HAP-1 (cell line): ENCODE measurements at places on chromosomes 1 and 21.

DNA sequence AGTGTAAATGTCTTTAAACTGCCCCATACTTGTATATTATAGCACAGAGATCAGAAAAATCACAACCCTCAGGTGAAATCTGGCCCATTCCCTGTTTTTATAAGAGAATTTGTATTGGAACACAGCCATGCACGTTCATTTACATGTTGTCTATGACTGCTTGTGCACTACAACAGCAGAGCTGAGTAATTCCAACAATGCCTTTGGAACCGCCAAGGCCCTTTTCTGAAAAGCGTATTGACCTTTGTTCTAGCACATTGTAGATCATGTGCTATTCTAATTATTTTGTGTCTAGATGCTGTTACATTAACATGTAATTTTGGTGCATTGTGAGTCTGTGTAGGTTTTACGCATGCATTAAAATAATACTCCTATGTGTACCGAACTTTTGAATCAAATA is 339.6 kb downstream of the CHRM3 start:
- DNase-seq = peak; percentile 54

DNA sequence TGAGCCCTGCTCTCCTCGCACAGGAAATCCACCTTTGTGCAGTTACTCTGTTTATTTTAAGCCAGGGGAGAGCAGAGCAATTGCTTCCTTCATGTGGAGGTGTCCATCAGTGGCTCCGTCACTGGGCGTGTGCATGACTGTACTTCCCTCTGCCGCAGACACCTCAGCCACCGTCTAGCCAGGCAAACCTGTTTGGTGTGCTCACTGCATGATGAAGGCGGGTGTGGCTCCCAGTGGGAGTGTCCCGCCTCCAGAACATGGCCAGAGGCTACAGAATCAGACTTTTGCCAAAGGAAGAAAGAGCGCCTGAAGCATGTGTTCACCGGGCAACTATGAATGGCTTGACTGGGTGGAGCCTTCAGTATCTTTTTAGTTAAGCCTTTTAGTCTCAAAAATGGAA is 26.1 kb upstream of the LAMC2 start:
- no peak for DNase-seq

DNA sequence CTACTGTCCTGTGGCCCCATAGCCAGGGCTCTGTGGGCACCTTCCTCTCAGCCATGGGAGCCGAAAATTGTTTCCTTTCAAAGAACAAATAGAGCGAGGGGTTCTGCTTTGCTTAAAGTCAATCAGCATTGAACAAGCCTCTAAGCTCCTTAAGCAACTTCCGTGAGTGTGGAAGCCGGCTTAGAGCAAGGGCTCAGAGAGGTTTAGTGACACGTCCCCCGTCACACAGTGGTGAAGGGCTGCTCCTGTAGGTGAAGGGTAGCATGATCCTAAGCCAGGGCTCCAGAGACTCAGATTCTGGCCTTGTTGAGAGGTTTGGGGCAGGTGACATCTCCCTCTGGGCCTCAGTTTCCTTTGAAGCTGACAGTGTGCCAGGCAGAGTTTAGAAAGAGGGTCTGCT is 94.0 kb upstream of the WNT4 start:
- DNase-seq = no peak

DNA sequence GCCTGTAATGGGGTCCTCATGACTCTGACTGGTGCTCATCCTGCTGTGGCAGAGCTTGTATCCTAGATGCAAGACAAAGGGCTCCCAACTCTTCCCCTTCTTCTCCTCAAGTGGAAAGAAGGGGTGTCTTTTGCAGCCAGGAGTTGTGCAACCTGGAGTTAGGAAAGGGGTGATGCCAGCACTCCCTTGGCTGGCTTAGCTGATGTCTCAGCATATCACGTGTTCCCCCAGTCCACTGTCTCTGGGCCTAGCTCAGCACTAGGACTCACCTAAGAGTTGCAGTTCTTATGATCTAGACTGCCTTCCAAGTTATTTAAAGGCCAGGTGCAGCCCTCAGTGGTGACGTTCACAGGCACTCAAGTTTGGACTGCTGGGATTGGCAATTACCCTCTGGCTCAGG is 146.2 kb upstream of the GORAB start:
- DNase-seq = no peak

DNA sequence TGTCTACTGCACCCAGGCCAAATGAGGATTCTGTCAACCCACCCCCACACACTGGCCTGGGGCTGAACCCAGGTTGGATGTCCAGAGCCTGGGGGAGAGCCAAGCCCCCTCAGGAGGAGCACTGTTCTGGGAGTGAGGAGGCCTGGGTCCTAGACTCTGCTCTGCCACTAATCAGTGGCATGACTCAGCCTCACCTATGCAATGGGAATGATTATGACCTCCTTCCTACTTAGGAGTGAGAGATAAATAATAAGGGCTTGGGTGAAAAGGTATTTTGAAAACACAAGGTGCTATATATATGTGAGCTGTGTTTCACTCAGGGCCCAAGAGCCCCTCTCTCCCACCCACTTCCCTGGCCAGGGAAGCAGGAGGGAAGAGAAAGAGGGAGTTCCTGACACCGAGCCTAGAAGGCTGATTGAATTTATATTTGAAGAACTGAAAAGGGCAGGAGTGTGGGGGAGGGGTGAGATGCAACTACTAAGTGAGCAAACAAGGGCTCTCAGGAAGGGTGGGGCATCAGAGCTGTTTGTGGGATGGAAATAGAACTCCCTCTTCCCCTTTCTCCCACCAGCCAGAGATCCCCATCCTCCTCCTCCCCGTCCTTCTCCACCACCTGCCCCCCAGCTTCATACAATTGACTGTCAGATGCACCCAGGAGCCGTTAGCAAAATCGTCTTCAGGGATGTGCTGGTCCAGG is 8.2 kb downstream of the IGSF9 start:
- DNase-seq = no peak

GRCh38 chr1:43220905-43221778 is 48.6 kb upstream of the TMEM125 start:
- no peak for DNase-seq

DNA sequence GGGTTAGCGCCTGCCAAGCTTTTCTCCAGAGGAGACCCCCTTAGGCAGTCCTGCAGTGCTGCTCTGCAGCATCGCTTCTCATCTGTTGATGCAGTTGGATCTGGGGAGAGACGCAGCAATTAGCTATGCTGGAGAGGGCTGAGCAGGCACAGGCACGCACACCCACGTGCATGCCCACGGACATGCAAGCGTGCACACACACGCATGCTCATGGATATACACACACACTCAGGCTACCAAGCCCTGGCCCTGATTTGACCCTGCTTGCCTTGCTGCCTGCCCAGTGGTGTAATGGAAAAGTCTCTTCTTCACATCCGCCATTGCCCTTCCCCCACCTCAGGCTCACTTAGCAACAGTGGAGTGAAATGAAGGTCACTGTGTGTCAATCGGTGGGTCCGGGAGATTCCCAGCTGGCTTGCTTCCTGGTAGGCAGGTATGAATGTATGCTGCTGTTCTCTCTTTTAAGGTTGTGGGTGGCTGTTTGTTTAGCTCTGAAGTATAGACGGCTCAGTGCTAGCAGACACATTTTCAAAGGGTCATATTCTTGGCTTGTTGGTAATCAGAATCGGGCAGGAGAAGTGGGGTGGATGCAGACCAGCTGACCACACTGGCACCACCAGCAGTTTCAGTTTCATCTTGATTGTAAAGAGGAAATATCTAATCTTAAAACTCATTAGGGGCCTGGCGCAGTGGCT is 9.5 kb downstream of the ATP1B1 start:
- DNase-seq = no peak

GRCh38 chr1:117634631-117635030 is 28.8 kb downstream of the TENT5C start:
- DNase-seq = no peak

GRCh38 chr1:56424744-56425493 is 154.4 kb downstream of the PLPP3 start:
- peak; percentile 17 for DNase-seq

GRCh38 chr1:219339466-219339865 is 165.8 kb downstream of the LYPLAL1 start:
- DNase-seq = no peak

- peak; percentile 36 for DNase-seq
Measured at GRCh38 chr1:74771913-74772515, 39.1 kb downstream of the TYW3 start.

- peak; percentile 43 for DNase-seq
Measured at GRCh38 chr1:91997607-91998195, 32.1 kb upstream of the EPHX4 start.
